ENCODE measurements at places on chromosomes 7 and 10.

DNA sequence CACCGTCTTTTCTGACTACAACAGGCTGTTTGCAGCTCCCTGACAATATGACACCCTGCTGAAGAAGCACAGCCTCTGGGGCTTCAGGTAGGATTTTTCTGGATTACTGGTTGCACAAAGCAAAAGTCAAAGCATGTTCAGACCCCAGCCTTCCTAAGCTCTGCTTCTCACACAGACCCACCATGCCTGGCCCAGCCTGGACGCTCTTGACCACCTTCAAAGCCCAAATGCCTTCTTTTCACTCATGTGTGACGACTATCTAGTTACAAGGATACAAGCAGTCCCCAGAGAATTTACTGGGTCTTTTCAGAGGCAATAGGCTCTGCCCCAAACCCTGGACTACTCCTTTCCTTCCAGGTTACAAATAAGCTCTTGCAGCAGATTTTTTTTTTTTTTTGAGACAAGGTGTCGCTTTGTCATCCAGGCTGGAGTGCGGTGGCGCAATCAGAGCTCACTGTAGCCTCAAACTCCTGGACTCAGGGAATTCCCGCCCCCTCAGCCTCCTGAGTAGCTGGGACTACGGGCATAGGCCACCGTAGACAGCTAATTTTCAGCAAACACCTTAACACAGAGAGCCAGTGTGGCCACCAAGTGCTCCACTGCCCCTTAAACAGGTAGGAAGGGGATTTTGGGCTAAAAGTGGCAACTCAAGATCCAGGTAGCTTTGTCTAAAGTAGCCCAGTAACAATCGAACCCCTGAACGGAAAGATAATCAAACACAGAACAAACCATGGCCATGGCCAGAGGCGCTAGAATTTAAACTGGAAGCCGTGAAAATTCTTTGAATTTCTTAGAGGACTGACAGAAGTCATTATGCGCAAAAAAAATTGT, 16.2 kb downstream of the SVIL start:
- DNase-seq, result peak; percentile 74

DNA sequence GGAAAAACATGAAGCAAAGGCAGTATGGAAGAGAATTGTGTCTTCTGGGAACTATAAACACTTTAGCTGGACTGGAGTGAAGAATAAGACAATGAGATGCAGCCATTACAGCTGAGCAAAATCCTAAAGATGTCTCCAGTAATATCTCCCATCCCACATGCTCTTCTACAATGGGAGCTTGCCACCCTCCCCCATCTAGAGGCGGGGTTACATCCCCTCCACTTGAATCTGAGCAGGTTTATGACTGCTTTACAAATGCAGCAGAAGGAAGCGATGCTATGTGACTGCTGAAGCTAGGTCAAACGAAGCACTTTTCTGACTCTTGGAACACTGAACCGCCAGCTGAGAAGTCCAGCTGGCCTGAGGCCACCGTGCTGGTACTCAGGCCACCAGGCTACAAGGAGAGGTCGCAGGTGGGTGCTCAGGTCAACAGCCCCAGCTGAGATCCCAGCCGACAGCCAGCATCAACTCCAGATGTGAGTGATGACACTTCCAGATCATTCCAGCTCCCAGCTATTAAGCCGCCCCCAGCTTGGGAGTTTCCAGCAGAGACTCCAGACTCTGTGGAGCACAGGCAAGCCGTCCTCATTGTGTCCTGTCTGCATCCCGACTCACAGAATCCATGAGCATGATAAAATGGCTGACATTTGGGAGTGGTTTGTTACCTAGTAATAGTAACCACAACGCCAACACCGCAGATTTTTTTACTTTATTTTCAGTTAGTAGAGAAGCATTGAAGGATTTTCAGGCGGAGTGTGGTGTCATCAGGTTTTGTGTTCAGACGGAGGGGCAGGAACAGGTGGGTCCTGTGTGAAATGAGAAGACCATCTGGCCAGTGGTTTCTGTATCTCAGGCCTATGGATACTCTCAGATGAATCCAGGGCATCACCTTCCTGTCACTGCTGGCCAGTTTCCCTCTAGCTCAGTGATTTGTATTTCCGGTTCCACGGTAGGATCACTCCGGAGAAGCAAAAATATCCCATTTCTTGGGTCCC, 89.3 kb downstream of the NPY start:
- no peak for DNase-seq

GRCh38 chr7:36005293-36005692, 147.8 kb upstream of the EEPD1 start:
- DNase-seq, result no peak

GRCh38 chr10:103350175-103350516, 794 bp downstream of the PCGF6 start:
- no peak for DNase-seq

GRCh38 chr7:159317294-159317693, 172.6 kb upstream of the VIPR2 start:
- no peak for DNase-seq

DNA sequence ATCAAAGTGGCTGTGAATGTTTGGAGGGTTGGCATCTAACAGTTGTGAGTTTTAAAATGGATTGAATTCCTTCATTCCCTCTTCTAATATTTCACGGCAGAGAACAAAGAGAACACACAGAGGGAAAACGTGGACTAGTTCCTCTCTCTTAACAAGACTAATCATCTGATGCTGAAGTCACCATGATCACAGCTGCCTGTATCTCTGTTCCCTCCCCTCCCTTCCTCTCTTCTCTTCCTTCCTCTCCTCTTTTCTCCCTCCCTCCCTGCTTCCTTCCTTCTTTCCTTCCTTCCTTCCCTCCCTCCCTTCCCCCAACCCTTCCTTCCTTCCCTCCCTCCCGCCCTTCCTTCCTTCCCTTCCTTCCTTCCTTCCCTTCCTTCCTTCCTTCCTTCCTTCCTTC, 10.0 kb upstream of the GJD4 start:
- DNase-seq, result no peak

DNA sequence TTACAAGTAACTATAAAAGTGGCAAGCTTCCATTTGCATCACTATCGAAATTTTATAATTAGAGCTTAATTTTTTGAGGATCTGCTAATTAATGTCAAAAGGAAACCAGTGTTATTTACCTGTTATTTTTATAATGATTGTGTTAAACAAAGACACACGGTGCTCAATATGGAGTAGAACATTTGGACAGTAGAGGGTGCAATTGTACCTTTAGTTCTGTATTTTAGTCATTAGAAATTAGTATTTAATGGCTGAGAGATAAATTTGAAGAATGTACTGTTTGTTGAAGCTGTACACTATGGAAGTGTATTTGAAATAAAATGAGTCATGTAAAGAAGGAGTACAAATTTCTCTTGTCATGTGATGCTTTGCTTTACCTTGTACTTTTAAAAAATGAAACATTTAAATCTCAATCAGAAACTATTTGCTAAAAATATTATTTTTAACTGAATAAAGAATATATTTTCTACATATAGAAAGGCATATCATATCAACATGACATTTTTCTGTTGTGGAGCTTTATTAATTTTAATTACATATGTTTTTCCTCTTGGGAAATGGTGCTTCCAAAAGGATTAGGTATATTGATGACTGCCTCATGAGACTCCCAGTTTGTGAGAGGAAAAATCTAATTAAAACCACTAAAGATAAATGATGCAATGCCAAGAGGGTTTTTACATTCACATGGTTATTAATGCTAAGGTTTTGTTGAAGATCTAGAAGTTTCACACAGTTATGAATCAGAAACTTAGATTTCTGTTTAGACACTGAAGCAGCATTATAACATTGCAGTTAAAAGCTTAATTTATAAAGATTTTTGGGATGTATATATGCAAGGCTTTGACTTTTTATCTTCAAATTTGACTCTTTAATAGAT, 10.4 kb upstream of the PRKG1 start:
- no peak for DNase-seq

GRCh38 chr7:111090846-111091245, at the start of gene LRRN3:
Gene LRRN3 (plus strand): TSS chr7:111091127. CDS start chr7:111122773, 31,646 bp downstream.
- peak; percentile 51 for DNase-seq

DNA sequence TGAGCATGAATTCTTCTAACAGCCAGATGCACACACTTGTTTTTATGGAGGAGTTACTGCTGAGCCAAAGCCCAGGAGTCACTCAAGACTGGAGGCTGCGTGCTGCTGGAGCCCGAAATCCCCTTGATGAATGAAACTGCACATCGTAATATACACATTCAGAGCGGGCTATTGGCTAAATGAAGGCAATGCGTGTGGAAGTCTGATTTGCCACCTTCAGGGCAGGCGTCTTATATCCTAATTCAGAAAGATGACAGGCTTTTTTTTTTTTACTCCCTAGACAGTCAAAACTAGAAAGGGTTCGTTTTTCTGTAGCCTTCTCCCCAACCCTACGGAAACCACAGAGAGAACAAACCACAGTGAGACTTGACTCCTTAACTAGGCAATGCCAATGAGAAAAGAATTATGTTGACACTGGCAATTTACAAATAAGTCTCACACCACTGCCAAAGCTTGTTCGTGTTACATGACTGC, 227.2 kb upstream of the KLF14 start:
- DNase-seq, result no peak

DNA sequence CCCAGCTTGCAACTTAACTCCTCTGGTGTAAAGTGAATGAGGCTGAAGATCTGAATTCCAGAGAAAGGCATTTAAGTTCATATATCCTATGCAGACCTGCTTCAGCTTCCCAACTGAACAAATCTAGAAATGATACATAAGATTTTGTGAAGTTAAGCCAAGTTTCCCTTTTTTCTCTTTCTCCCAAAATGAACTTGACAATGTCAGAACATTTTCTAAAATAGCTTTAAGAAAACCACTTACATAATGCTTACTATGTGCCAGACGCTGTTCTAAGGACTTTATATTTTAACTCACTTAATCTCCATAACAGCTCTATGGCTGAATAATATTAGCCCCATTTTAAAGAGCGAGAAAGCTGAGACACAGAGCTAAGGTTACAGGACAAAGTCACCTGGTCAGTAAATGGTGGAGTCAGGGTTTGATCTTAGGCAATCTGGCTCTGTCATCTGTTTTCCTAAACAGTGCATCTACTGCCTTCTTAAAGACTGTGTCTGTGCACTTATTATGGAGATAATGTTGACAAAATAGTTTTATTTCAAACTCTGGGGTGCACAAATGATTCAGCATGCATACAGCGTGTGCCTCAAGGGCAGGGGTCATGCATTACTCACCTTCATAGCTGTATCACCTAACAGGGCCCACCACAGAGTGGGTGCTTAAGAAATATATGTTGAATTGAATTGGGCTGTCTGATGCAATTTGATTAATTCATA, 66.8 kb downstream of the RHOBTB1 start:
- DNase-seq, result no peak

GRCh38 chr10:62381385-62382102, 7.4 kb downstream of the ZNF365 start:
- DNase-seq, result no peak

- DNase-seq, result no peak
Measured at GRCh38 chr7:96548664-96549063, 161.0 kb downstream of the SEM1 start.

DNA sequence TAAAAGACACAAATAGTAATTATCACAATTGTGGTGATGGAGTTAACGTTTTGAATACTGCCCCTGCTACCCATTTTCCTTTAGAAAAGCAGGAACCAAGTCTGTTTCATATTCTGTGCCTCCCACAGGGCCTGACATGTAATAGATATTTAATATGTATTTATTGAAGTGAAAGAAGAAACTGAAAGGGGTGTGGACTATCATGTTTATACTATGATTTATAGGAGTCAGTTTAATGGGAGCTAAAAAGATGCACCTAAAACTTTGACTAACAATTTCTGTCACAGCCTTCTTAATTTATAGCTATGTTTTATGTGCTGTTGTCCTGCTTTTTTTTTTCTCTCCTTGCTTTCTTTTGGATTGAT, 24.1 kb upstream of the BHLHA15 start:
- DNase-seq, result no peak

- no peak for DNase-seq
Measured at GRCh38 chr7:92108821-92109220, 25.5 kb downstream of the CYP51A1 start.

Data from Right ventricle myocardium inferior (tissue), 1 donor.